Activated CD4-positive, alpha-beta memory T cell treated with anti-CD3 and anti-CD28 coated beads, Interleukin-2, amount 10 ng/mL, durations not matched to agents 7 days and 5 days (primary cell): ENCODE measurements at places on chromosomes 1 and 21. TPM values are rescaled to one million over a fixed set of nuclear protein-coding genes. Genes with fewer than 3 reads are reported as not detected.

The MPZ gene
- 5.9 TPM for total RNA-seq

The S100A9 gene
- not detected for total RNA-seq

The SGIP1 gene
- total RNA-seq, result not detected

The GJA8 gene
- not detected for total RNA-seq

The CPTP gene
- 21.9 TPM for total RNA-seq

The S100B gene
- not detected for total RNA-seq

DNA sequence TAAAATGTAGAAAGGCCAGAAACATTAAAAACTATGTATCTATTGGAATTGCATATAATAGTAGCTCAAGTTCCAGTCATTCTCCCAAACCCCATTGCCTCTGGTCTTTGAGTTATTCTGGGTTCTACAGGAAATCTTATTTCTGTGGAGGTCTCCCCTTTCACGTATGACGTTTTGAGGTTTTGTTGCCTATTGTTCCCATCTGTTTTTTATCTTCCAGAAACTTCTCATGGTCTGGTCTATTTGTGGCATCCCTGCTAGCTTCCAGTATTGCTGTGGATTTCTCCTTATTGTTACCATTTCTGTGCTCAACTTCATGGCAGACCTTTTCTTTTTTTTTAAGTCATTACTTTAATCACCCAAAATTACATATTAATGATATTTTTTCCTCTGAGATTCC, 43.3 kb downstream of the DTL start:
- H3K27ac ChIP-seq, result no peak overlapping the region
- no peaks in the 10 kb centered on the region for H3K4me1 ChIP-seq
- peaks cover 39% of the 10 kb centered on the region for H3K36me3 ChIP-seq
- no peak overlapping the region for H3K4me3 ChIP-seq
- no peak for DNase-seq

- H3K27me3 ChIP-seq, result peaks cover 5% of the 10 kb centered on the region
- no peak for DNase-seq
- no peaks in the 10 kb centered on the region for H3K4me1 ChIP-seq
- no peaks in the 10 kb centered on the region for H3K36me3 ChIP-seq
- no peak overlapping the region for H3K27ac ChIP-seq
- H3K4me3 ChIP-seq, result no peak overlapping the region
Observed at GRCh38 chr21:34762786-34763185, 94.0 kb downstream of the CLIC6 start.

GRCh38 chr1:86692641-86693040, 11.7 kb upstream of the SH3GLB1 start:
- no peaks in the 10 kb centered on the region for H3K4me1 ChIP-seq
- peaks cover 7% of the 10 kb centered on the region for H3K27me3 ChIP-seq
- H3K4me3 ChIP-seq, result no peak overlapping the region
- no peaks in the 10 kb centered on the region for H3K36me3 ChIP-seq
- no peak for DNase-seq

DNA sequence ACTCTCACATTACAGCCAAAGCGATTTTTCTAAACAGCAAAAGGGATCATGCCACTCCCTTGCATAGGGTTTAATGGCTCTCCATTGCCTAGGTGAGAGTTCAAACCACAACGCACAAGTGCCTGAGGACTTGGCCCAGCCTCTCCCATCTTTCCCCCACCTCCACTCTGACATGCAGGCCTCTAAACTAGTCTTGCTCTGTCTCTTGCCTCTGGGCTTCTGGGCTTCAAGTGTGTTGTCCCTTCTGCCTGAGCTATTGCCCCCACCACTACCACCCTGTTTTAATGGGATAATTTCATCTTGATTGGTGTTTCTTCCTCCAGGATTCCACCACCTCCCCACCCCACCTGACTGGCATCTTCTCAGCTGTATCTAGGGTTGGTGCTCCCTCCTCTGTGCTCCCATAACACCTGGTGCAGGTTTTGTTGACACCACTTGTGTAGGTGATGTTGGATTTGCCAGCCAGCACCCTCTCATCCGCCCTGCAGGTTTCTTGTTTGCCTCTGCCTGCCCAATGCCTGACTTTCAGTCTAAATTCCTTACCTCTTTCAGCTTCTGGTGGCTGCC, 2.7 kb upstream of the ZBTB21 start:
- peaks cover 7% of the 10 kb centered on the region for H3K36me3 ChIP-seq
- DNase-seq, result no peak
- H3K4me1 ChIP-seq, result peaks cover 9% of the 10 kb centered on the region
- no peak overlapping the region for H3K27ac ChIP-seq

- no peaks in the 10 kb centered on the region for H3K27me3 ChIP-seq
- peaks cover 77% of the 10 kb centered on the region for H3K36me3 ChIP-seq
- peak overlapping the region; percentile 19 for H3K27ac ChIP-seq
- H3K4me3 ChIP-seq, result no peak overlapping the region
- DNase-seq, result no peak
Observed at GRCh38 chr1:23521588-23521987, 9.4 kb downstream of the E2F2 start.

DNA sequence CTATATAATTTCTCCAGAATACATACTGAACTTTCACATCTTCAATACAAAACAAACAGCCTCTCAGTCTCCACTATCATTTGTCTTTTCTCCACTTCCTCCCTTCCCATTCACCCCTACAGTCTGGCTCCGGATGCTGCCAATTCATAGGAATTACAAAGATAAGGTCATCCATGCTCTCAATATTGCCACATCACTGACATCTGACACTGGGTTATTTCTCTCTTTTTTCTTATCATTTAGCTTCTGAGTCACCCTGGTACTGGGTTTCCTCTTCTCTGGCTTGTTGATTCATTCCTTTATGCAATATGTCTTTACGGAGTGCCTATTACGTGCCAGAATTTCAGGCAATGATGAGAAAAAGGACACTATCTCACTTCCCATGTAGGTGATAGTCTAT, 3.1 kb upstream of the SH3BP5L start:
- DNase-seq, result no peak
- peaks cover 10% of the 10 kb centered on the region for H3K27me3 ChIP-seq
- H3K36me3 ChIP-seq, result peaks cover 19% of the 10 kb centered on the region
- peaks cover 32% of the 10 kb centered on the region for H3K4me1 ChIP-seq
- no peak overlapping the region for H3K27ac ChIP-seq
- H3K4me3 ChIP-seq, result no peak overlapping the region

GRCh38 chr1:91015794-91016550, 5.9 kb downstream of the ZNF644 start:
- no peaks in the 10 kb centered on the region for H3K27me3 ChIP-seq
- H3K4me3 ChIP-seq, result no peak overlapping the region
- no peak for DNase-seq

DNA sequence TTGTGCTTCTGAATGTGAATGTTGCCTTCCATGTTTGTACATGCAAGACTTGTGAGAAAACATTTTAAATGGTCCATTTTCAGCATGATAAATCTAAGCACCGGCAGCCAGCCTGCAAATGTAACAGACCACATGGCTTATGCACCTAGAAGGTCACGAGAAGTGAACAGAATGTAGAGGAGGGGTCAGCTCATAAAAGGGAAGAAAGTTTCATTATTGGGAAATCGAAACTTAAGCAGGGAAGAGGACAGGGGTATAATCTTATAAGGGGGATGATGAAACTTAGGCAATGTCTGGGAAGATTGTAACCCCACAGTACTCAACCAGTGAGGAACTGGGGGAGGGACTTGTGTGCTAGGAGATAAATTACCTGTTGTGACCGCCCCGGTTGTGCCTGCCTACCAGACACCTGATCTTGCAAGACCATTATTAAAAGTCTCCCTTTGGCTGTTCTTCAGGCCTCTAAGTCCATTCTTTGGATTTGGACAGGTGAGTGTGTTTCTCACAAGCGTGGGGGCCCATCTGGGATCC, 37.7 kb upstream of the VN1R5 start:
- H3K4me1 ChIP-seq, result peaks cover 8% of the 10 kb centered on the region
- H3K36me3 ChIP-seq, result peaks cover 2% of the 10 kb centered on the region
- DNase-seq, result no peak
- no peak overlapping the region for H3K4me3 ChIP-seq

GRCh38 chr1:200366577-200367253, 43.1 kb downstream of the ZNF281 start:
- H3K4me1 ChIP-seq, result no peaks in the 10 kb centered on the region
- H3K27me3 ChIP-seq, result peaks cover 1% of the 10 kb centered on the region

DNA sequence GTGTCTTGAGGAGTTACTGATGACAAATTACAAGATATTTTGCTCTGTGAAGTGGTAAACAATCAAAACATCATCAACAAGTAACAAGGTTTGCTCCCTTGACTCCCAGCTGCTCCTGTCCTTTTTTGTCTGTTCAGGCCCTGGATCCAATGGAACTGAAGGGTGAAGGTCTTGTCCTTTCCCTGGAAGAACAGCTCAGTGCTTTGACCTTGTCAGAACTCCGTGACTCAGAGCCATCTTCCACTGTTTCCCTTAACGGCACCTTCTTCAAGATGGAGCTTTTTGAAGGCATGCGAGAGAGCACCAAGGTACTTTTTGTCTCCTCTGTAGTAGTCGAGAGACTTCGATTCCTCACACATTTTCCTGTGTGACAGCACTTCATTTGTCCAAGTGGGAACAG, 29.0 kb downstream of the TRIM45 start:
- DNase-seq, result no peak
- H3K27me3 ChIP-seq, result no peaks in the 10 kb centered on the region
- peaks cover 19% of the 10 kb centered on the region for H3K4me1 ChIP-seq
- no peak overlapping the region for H3K4me3 ChIP-seq

- H3K27ac ChIP-seq, result no peak overlapping the region
- H3K4me3 ChIP-seq, result no peak overlapping the region
- peaks cover 36% of the 10 kb centered on the region for H3K36me3 ChIP-seq
- DNase-seq, result no peak
- no peaks in the 10 kb centered on the region for H3K27me3 ChIP-seq
- H3K4me1 ChIP-seq, result peaks cover 15% of the 10 kb centered on the region
Observed at GRCh38 chr1:223811634-223812101, 34.1 kb downstream of the TP53BP2 start.
